ENCODE measurements at places on chromosomes 16 and 17.

GRCh38 chr16:49499869-49500610, 126.4 kb downstream of the C16orf78 start:
- DNase-seq: no peak

GRCh38 chr16:78684655-78685375, 585.4 kb downstream of the WWOX start:
- DNase-seq: no peak

GRCh38 chr17:77824780-77825280, 133.7 kb upstream of the TNRC6C start:
- DNase-seq: peak; percentile 31

DNA sequence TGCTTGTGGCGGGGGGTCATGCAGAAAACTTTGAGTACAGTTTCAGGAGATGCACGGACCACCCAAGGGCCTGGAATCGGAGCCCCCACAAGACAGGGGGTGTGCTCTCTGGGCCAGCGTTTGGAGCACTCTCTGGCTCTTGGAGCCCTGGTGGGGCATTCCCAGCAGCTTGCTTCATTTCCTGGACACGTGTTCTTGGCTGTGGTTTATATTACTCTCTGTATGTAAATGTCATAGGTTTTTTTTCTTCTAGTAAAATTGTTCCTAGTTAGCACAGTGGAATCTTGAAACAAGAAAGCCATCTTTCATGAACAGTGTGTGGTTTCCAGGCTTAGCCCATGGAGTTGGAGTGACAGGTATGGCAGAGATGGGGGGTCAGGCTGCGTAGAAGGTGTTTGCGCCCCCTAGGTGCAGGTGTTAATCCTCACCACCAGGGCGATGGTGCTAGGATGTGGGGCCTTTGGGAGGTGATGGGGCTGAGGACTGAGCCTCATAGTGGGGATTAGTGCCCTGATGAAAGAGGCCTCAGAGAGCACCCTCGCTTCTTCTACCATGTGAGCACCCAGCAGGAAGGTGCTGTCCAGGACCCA, 79.8 kb downstream of the JPH3 start:
- peak; percentile 74 for DNase-seq

- DNase-seq: no peak
Observed at GRCh38 chr17:67082107-67082506, 37.8 kb downstream of the CACNG1 start.

- DNase-seq: no peak
Observed at GRCh38 chr16:31052114-31052513, 18.8 kb downstream of the STX4 start.

GRCh38 chr16:83353241-83353640, 454.5 kb upstream of the HSBP1 start:
- no peak for DNase-seq

GRCh38 chr17:229709-230394, 48.4 kb upstream of the DOC2B start:
- DNase-seq: no peak

DNA sequence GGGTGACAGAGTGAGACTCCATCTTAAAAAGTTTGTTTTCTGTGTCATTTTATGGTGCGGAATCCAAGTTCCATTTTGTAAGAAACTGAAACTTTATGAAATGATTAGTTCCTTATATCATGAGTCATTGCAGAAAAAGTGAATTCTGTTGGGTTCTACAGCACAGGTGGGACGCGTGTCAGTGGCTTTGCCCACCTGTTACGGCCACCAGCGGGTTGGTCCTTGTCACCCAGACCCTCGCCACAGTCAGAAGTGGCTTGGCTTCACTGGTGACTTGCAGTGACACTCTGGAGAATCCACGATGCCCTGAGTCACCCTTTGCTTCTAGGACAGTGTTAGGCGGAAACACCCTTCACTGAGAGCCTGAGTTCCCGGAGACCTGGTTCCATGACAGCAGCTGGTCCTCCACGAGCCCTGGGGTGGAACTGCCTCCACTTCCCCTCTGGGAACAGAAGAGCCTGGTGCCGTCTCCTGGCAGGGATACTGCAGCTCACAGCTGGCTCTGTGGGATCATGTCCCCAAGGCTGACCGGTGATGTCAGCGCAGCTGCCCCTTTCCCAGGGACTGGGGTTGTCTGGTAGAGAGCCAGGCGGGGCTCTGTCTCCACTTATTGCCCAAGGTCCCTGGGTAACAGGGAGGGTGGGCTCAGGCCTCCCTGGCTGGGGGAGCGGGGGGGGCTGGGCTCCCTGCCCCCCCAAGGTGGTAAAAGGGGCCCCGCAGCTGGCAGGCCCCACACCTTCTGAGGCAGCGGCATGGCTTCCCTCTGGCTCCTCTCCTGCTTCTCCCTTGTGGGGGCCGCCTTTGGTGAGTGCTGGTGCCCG, at the start of gene CTRB1:
Gene CTRB1, plus strand, starts transcription at position 733 of the 821 bp plus-strand sequence. Its CDS starts 20 bp downstream, at position 753.
- DNase-seq: peak; percentile 25

DNA sequence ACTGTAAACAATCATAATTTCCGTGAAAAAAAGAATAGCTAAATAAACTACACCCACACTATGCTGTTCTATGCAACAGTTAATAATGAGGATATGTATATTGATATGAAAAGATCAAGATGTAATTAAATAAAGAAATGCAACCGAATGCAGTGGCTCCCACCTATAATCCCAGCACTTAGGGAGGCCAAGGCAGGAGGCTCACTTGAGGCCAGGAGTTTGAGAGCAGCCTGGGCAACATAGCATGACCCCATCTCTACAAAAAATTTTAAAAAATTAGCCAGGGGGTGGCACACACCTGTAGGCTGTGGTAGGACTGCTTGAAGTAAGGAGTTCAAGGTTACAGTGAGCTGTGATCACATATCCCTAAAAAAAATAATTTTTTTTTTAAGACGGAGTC, 14.9 kb downstream of the CENPV start:
- no peak for DNase-seq

DNA sequence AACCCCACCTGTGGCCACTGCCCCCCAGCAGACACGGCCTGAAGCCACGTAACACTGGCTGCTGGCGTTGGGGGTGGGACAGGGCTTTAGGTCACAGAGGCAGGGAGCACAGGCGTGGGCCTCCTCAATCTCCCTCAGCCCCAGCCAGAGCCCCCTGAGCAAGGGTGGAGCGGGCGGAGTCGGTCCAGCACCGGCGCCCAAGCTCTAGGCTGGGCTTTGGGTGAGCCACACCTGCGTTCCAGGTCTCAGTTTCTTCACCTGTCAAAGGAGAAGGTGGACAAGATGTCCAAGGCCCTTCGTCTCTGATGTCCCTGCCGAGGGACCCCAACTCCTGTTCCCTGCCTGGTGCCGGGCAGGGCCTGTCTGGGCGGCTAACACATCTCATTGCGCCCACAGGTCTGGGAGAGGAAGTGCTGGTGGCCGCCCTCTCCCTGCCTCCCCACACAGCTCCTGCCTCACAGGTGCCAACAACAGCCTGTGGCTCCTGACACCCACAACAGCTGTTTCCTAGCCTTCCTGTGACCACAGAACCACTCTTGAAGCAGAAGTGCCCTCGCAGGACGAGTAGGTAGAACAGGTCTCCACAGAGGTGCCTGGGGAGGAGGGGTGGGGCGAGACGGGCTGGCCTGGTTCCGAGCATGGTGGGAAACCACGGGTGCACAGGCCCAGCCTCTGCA, 12.0 kb downstream of the FAM83G start:
- DNase-seq: no peak

DNA sequence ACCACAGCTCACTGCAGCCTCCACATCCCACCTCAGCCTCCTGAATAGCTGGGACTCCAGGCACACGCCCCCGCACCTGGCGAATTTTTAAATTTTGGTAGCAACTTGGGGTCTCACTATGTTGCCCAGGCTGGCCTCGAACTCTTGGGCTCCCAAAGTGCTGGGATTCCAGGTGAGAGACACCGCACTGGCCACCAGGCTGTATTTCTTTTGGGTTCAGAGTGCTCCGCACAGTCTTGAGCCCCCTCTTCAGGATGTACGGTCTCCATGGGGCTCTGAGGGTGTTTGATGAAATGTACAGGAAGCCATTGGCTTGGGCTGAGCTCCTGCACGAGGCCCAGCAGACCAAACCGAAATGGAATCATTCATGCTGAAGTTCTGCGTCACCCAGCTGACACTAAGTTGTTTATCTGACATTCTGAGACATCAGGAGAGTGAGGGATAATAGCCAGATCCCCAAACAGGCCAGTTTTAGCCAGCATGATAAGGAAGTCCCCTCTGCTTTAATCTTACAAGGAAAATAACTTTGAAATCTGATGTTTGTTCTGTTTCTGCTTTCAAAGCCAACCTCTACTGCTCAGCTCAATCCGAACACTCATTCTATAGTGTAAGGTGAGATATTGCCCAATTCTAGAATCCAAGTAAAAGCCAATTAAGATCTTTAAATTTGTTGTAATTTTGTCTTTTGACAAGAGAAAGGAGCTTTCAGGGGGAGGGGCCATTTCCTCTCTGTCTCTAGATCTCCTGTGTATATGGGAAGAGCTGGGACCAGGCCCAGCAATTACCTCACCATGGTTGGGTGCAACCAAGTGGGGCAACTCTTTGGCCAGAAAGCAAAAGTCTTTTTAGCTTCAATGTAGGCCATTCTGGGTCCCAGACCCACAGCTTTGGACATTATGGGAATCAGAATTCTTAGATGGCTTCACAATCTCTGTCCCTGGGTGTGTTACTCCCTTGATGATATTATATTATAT, 23.7 kb downstream of the GPR142 start:
- no peak for DNase-seq

DNA sequence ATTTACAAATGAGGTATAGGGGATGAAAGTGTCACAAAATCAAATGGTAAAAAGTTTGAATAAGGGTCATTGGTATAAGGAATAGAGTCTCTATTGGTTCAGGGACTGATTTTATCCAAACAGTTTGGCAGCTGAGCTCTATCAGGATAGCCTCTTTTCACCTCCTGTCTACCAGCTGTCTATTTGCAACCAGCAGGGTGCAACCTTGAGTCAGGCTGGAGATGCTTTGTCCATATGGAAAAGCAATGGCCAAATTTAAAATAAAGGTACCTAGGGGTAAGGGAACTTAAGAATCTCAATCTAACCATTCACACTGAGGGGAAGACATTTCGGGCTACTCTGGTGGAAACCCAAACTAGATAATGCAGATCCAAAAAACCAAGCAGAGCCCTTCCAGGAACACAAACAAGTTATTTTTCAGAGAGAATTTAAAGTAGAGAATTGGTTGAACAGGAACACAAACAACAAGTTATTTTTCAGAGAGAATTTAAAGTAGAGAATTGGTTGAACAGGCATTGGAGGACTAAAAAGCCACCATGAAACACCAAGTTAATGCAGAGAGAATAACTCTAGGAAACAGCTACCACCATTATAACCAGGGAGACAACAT, 12.6 kb upstream of the CA10 start:
- DNase-seq: peak; percentile 64

GRCh38 chr17:145671-146541, 8.5 kb downstream of the SCGB1C2 start:
- DNase-seq: no peak

DNA sequence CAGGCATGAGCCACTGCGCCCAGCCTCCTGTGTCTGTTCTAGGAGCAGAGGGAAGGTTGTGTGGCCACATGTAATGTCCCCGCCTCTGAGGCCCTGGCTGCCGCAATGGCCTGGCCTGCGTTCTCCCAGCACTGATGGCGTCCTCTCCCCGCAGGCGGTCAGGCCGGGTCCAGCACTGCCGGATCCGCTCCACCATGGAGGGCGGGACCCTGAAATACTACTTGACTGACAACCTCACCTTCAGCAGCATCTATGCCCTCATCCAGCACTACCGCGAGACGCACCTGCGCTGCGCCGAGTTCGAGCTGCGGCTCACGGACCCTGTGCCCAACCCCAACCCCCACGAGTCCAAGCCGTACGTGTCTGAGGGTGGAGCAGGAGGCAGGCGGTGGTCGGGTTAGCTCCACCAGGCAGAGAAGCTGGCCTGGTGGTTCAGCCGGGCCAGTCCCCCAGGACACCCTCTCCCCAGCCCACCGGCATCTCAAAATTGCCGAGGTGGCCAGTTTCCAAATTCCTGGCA, 100.8 kb downstream of the SDR42E1 start:
- no peak for DNase-seq

- DNase-seq: no peak
Observed at GRCh38 chr17:35073183-35073790, 9.8 kb upstream of the RFFL start.

- DNase-seq: peak; percentile 28
Observed at GRCh38 chr17:38685491-38685890, 10.7 kb upstream of the EPOP start.

DNA sequence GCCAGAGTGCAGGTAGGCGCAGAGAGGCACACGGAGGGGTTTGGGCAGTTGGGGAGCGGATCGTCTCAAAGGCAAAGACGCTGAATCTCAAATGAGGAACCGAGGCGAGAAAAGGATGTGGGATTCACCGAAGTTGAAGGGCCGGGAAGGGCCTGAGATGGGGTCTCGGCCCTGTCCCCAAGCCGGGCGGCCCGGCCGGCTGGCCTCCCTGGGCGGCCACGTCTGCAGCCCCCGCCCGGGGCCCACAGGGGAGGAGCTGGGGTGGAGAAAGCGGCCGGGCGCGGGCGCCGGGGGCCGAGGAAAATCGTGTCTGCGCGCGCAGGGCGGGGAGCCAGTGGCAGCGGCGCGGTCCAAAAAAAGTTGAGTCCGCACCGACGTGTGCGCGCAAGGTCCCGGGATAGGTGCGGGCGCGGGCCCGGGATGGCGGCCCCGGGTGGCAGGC, 458 bp downstream of the SLC12A4 start:
- no peak for DNase-seq

DNA sequence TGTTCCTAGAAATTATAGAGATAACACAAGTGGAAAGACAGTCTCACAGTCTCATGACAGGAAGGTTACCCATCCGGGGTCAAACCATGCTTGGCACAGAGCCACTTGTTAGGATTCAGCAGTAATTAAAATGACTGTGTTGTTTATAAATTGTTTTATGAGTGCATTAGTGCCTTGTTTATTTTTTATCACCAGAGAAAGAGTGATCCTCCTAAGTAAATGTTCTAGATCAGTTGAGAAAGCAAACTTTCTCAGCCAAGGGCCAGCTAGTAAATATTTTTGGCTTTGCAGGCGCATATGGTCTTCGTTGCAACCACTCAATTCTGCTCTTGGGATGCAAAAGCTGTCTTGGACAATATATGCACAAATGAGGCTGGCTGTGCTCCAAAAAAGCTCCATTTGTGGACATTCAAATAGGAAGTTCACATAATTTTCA, 253.9 kb upstream of the CACNG5 start:
- no peak for DNase-seq

DNA sequence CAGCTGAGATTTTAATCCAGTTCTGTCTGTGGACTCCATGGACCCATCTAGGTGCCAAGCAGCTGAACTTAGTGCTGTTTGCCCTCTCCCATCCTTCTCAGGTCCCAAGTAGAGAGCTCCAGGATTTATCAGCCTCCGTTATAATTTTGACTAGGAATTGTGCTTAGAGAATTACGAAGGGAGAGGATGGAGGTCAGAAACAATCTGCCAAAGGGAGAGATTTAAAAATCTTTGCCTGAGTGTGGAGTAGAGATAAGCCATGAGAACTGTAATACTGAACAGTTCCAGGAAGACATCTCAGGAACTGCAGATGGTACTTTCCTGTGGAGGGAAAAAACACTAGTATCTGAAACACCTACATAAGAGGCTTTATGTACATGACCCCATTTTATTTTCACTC, 27.0 kb downstream of the CEP95 start:
- no peak for DNase-seq

- DNase-seq: no peak
Observed at GRCh38 chr16:86424398-86424797, 85.9 kb upstream of the FOXF1 start.

- DNase-seq: no peak
Observed at GRCh38 chr17:77288115-77288619, 147.4 kb downstream of the SEC14L1 start.
